ENCODE measurements at places on chromosomes 12 and 14. TPM values are rescaled to one million over a fixed set of nuclear protein-coding genes. Genes with fewer than 3 reads are reported as not detected.

The C12orf54 gene
- total RNA-seq: not detected

- no peak overlapping the region for H3K4me3 ChIP-seq
- H3K36me3 ChIP-seq: no peaks in the 10 kb centered on the region
- H3K4me1 ChIP-seq: no peaks in the 10 kb centered on the region
- H3K27ac ChIP-seq: no peak overlapping the region
- DNase-seq: no peak
- no peaks in the 10 kb centered on the region for H3K27me3 ChIP-seq
These were observed 124.9 kb downstream of the ATP23 start for GRCh38 chr12:58066296-58066695.

GRCh38 chr12:28232211-28232928 lies 42.1 kb downstream of the CCDC91 start:
- no peak overlapping the region for H3K4me3 ChIP-seq
- no peaks in the 10 kb centered on the region for H3K27me3 ChIP-seq
- peaks cover 13% of the 10 kb centered on the region for H3K36me3 ChIP-seq

GRCh38 chr14:62031504-62031903 lies 269.3 kb downstream of the SNAPC1 start:
- peaks cover 14% of the 10 kb centered on the region for H3K27me3 ChIP-seq
- H3K27ac ChIP-seq: no peak overlapping the region
- DNase-seq: no peak

GRCh38 chr12:2396448-2396871 lies 343.7 kb downstream of the CACNA1C start:
- no peaks in the 10 kb centered on the region for H3K4me1 ChIP-seq
- no peaks in the 10 kb centered on the region for H3K36me3 ChIP-seq
- peaks cover 4% of the 10 kb centered on the region for H3K27me3 ChIP-seq
- H3K4me3 ChIP-seq: no peak overlapping the region
- H3K27ac ChIP-seq: no peak overlapping the region

DNA sequence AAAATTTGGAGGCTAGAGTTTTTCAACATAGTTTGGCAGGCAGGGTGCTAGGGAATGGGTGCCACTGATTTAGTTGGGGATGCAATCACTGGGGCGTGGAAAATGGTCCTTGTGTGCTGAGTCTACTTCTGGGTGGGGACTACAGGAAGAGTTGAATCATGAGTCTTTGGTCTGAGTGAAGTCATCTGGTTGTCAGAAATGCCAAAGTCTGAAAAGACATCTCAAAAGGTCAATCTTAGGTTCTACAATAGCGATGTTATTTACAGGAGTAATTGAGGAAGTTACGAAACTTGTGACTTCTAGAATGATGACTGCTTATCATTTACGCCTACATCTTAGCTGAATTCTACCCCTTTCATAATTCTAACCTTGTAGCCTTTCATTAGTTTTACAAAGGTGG lies 209.1 kb downstream of the NUBPL start:
- H3K27me3 ChIP-seq: no peaks in the 10 kb centered on the region
- DNase-seq: no peak
- no peaks in the 10 kb centered on the region for H3K36me3 ChIP-seq
- H3K27ac ChIP-seq: no peak overlapping the region
- H3K4me1 ChIP-seq: no peaks in the 10 kb centered on the region
- H3K4me3 ChIP-seq: no peak overlapping the region

Data from activated CD4-positive, alpha-beta memory T cell treated with anti-CD3 and anti-CD28 coated beads, Interleukin-2, amount 10 ng/mL, durations not matched to agents 7 days and 5 days (primary cell).